ENCODE measurements at places on chromosomes 7 and 10. TPM values are rescaled to one million over a fixed set of nuclear protein-coding genes. Genes with fewer than 3 reads are reported as not detected.

WNT2 gene
- total RNA-seq = 0.16 TPM

GRM8 gene
- 3.7 TPM for total RNA-seq

DNA sequence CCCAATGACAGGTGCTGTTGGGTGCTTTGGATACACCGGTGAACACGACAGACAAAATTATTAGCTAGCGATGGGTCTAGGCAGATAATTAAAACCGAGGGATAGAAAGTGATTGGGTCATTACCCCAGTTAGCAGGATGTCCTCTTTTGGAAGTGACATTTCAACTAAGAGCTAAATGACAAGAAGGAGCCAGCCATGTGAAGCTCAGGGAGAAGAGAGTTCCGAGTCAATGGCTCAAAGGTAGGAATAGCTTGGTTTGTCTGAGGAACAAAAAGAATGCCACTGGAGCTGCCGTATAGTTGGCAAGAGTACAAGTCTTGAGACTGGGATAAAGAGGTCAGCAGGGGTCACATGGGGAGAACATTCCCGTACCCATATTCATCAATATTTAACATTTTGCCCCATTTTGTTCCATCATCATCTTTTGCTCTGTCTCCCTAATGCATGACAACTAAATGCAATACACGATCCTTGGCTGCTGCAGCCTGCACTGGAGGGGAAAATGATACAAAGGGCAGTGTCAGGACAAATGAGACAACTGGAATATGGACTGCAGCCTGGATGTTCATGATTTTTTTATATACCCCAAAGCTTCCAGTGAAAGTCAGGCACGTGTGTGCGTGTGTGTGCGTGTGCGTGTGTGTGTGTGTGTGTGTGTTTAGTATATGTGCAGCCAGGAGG is 115.7 kb downstream of the ICA1 start:
- no peak for DNase-seq

GRCh38 chr10:35316218-35316967 is 19.9 kb upstream of the CCNY start:
- no peak for DNase-seq

WDFY4 gene
- total RNA-seq = 0.94 TPM

Measured in occipital lobe (tissue), 3 donors.